GM04503 (cell line): ENCODE measurements at places on chromosomes 2 and 18.

GRCh38 chr18:49858309-49859020 lies 45.1 kb upstream of the ACAA2 start:
- peak; percentile 5 for DNase-seq

DNA sequence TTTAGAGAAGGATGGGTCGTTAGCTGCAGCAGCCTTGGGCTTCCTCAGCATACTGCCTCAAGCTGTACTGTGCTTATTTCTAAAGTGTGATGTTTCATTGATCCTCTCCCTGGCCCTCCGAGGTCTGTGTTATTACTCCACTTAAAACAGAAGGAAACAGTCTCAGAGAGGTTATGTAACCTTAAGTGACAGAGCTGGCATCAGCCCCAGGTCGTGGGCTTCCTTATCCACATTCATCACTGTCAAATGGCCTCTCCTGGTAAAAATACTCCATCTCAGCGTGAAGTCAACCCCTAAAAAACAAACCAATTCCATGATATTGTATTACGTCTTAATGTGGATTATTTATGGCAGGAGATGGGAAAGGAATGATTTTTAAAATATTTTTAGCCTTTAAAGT lies 153.3 kb upstream of the NOSTRIN start:
- DNase-seq, result no peak

DNA sequence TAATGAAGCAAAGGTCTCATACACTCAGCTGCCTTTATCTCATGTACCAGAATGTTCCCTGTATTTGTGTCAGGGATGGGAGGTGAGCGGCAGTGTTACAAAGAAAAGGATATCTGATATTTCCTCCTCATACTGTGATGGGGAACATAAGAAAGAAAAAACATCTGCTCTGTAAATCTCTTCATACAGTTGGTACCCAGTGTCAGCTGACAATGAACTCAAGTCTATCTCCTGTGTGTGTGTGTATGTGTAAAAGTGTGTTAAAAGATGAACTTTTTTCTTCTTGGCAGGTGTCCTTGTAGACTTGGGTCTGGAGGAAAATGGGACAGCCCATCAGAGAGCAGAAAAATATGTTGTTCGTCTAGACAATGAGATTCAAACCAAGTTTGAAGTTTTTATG lies 127.8 kb downstream of the ESCO1 start:
- no peak for DNase-seq

DNA sequence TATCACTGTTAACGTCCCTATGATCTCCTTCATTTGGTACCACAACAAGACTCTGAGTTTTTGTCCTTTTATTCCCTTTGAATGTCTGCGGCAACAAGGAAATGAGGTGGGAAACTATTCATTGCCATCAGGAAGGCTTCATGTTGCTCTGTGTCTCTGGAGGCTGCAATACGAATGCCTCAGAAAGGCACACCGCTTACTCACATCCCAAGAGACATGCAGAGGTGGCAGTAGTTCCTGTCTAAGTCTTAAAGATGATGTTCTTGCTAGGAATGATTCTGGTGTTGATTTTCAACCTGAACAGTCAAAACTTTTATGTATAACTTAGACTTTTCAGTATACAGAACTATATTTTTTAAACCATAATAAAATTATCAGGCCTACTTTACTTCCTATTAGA lies 24.0 kb downstream of the CNTNAP5 start:
- no peak for DNase-seq

- DNase-seq, result no peak
Observed at GRCh38 chr18:44901283-44901682, 220.6 kb downstream of the SETBP1 start.

DNA sequence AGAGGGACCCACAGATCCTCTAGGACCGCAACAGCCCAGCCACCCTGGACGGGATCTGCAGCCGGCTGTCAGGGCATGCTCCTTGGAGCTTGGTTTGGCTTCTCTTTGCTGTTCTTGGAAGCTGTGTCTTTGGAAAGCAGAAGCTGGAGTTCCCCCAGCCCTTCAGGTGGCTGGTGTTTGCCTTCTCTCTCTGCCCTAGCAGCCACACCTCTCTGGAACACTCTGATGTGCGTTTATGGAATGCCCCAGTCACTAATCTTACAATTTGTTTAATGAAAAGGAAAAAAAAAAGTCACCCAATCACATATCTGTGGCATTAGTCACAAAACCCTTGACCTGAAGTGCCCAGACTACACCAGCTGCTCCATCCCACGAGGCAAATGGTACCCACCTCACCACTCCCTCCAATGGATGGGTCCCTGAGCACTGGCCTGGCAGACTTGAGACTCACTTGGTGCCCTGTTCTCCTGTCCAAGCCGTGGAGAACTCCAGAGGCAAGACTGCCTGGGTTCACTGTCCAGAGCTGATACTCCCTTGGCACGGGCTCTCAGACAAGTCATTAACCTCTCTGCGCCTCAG lies 70.2 kb upstream of the DAPL1 start:
- DNase-seq, result no peak

- no peak for DNase-seq
Observed at GRCh38 chr2:168601741-168602140, 145.7 kb downstream of the CERS6 start.

GRCh38 chr2:176107731-176108181 lies 676 bp downstream of the HOXD11 start:
- no peak for DNase-seq

DNA sequence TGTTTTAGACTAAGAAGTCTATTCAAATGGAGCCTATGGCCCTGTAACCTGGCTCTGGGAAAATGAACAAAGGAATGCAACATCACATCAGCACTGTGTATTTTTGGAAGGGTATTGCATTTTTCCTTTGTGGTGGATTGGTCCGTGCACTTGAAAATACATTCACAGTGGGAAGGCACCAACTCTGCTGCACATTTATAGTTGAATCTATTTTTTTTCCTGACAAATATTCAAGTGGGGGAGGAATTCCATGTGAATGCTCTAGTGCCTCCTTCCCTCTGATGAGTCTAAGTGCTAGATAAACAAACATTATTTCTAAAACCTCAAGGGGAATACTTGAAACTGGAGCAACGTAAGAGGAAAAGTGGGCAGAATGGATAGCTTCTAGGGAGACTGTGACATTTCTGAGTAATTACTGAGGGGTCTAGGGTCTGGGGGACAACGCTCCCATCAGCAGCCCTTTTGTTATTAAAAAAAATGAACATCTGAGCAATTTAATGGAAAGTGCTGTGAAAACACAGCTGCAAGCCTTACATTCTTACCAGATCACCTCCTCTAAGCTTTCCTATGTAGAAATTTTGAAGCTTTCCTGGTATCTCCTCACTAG lies 208.2 kb downstream of the SLC8A1 start:
- peak; percentile 80 for DNase-seq

DNA sequence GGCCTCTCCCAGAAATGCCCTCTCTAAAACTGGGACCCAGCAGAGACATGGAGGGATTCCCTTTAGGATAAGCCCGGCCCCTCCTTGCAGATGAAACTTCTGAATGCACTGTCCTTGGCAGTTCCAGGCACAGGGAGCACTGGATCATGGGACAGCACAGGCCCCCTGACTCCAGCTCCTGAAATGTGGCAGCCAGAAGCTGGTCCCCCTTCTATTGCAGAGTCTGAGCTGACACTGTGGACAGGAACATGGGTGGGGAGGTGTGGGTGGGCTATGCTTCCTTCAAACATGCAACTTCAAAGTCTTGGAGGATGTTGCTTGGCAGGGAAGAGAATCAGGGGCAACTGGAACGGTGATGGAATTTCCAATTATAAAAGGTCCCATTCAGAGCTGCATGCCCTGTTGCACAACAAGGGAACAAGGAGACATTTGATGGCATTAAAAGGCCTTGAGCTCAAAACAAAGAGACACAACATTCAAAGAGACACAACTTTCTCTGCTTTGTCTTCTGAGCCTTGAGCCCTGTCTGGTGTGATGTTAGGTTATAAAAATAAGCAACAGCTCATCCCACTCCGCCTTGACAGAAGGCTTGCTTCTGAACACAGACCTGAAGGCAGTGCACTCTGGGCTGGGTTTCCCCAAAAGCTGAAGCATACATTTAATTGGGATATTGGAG lies 239.0 kb downstream of the OSR1 start:
- DNase-seq, result no peak
